ENCODE measurements at places on chromosomes 5 and 9.

GRCh38 chr9:77435688-77436087 lies 212.4 kb downstream of the GNA14 start:
- DNase-seq, result no peak

DNA sequence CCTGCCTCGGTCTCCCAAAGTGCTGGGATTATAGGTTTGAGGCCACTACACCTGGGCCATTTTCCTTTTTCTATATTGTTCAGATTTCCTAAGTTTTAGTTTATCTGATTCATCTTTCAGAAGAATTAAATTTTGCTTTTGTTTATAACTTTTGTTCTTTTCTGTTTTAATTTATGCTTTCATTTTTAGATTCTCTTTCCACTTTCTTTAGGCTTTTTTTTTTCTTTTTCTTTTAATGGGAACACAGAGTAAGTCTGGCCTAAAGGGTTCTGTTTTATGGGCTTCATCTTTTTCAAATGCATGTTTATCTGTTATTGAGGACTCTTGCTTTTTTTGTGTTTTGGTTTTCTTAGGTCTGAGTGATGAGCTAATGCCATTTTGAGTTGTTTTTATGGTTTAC lies 42.1 kb downstream of the SNX30 start:
- DNase-seq, result no peak

DNA sequence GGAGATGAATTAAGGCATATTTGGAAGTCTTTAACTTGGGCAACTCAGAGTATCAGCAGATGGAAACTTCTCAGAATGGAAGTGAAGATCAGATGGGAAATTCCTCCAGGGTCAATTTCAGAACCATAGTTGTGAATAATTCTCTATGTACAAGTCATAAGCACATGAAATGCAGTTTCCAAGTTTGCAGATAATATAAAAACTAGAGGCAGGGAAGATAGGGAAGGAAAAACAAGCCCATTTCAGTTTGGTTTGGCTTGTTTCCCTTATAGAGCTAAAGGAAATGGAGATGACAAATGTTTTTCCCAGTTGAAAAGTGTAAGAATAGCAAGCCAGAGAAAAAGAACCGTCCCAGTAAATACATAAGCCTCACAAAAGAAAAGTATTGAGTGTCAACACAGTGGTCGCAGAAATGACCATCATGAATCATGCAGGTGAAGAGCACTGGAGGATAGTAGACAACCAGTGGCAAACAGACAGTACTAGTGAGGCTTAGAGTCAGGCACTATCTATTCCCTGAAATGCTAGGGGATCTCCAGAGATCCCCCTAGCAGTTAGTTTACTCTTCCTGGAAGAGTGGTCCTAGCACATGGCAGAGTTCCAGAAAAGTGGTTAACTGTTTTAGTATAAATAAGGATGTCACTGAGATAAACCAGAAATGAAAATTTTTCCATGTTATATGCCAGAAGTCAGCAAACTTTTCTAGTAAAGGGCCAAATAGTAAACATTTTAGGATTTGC lies 245.9 kb downstream of the SAXO1 start:
- DNase-seq, result no peak

GRCh38 chr9:70061776-70062175 lies 18.1 kb downstream of the MAMDC2 start:
- DNase-seq, result no peak

DNA sequence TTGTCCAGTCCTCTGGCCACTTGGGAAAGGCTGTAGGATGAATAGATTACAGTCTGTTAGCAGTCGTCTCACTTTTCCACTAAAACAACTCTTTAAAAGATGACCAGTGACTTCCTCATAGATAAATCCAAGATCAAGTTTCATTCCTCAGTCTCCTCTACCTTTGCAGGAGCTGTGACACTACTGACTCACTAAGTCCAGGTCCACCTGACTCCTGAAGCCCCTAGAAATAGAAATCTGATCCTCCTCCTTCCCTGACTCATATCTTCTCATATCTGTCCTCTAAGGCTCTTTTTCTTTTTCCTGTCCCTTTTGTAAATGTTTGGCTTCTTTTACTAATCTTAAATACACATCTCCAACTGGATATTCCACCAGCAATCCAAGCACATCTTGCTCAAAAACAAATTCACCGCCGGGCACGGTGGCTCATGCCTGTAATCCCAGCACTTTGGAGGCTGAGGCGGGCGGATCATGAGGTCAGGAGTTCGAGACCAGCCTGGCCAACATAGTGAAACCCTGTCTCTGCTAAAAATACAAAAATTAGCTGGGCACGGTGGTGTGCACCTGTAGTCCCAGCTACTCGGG lies 2.6 kb downstream of the CCDC125 start:
- DNase-seq, result no peak

GRCh38 chr5:138273834-138274188 lies 610 bp downstream of the GFRA3 start:
- DNase-seq, result no peak

DNA sequence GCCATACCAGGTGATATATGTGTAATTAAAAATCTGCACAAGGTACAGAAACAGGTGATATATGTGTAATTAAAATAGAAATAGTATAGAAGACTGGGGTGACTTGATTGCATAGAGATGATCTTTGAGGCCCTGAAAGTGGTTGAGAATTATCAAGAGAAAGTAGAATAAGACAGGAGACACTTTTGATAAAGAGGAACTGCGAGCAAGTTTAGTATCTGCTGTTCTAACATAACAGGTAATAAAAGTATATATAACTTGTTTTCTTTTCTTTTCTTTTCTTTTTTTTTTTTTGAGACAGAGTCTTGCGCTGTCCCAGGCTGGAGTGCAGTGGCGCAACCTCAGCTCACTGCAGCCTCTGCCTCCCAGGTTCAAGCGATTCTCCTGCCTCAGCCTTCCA lies 5.4 kb downstream of the SNX2 start:
- no peak for DNase-seq

- no peak for DNase-seq
Observed at GRCh38 chr9:37984672-37985611, 81.0 kb upstream of the SLC25A51 start.

DNA sequence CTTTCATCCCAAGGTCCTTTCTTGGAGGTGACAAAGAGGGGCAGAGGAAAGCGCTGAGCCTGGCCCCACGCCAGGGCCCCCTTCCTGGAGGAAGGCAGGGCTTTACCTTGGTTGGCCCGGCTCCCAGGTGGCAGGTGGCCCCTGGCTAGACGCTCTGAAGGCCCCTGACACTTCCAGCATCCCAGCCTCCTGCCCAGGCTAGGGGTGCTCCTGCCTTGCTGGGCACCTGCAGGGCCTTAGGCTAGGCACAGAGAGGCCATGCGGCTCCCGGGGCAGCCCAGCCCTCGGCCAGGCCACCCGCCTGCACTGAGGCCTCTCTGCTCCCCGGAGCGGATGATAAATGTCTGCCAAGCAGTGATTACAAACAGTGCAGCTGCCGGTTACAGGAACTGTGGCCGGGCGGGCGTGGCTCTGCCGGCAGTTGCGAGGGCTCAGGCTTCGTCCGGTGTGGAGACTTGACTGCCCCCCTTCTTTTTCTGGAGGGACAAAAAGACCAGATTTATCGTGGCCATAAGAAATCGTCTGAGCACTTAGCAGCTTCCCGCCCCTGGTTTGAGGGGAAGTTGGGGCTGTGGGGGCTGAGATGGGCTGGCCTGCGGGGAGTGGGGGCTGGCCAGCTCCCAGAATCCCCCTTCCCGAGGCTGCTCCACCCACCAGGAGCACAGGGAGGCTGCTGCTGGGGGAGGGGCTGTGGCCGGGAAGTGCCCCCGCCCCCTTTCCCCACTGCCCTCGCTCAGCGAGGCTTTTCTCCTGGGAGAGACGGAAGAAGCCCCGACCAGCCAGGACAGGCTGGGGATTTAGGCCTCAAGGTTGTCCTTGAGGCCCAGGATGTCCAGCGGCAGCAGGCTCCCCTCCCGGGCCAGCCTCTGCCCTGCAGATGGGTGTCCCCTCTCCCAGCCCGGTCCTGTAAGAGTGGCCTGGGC lies 31.6 kb upstream of the UBAC1 start:
- no peak for DNase-seq

DNA sequence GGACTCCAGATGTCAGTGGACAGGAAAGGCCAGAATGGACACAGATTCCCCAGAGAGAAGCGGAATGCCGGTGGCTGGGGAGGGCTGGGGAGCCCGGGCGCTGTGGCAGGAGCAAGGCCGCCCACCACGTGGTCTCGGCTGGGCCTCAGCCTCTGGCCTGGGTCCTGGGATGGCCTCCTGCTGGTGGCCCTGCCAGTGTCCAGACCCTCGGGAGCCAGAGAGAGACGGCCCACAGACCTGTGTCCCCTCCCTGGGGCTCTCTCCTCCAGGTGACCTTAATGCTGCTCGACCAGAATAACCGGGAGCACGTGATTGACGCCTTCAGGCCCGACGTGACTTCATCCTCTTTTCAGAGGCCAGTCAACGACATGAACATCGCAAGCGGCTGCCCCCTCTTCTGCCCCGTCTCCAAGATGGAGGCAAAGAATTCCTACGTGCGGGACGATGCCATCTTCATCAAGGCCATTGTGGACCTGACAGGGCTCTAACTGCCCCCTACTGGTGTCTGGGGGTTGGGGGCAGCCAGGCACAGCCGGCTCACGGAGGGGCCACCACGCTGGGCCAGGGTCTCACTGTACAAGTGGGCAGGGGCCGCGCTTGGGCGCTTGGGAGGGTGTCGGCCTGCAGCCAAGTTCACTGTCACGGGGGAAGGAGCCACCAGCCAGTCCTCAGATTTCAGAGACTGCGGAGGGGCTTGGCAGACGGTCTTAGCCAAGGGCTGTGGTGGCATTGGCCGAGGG lies 19.0 kb downstream of the FBXW5 start:
- no peak for DNase-seq

GRCh38 chr9:110427497-110428104 lies 89.9 kb upstream of the TXNDC8 start:
- no peak for DNase-seq

GRCh38 chr9:77021922-77022782 lies 2.7 kb downstream of the FOXB2 start:
- no peak for DNase-seq

GRCh38 chr5:52956014-52956413 lies 33.1 kb upstream of the ITGA2 start:
- DNase-seq, result no peak

DNA sequence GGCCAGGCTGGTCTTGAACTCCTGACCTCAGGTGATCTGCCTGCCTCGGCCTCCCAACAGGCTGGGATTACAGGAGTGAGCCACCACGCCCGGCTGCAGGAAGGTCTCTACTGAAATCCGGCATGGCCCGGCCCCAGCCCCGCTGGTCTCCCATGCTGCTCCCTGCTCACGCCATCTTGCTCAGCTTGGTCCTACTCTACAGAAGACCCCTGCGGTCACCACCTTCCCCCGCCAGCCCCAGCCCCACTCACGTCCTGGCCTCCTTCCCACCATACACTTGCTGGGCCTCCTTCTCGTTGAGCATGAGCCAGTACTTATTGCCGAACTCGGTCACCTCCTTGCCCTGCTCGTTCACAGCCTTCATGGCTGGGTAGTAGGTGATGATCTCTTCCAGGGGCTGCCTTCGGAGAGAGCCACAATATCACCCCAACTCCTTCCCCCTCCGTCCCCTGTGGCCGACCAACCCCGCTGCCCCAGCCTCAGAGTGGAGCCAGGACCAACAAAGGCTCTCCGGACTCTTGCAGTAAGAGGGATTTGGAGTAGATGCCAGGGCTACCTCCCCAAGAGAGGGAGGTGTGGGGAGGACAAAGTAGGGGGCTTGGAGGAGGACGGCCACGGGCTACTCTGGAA lies 4.0 kb downstream of the PTGES2 start:
- DNase-seq, result no peak
